Activated naive CD4-positive, alpha-beta T cell treated with anti-CD3 and anti-CD28 coated beads for 36 hours (primary cell): ENCODE measurements at places on chromosomes 7 and 10. TPM values are rescaled to one million over a fixed set of nuclear protein-coding genes. Genes with fewer than 3 reads are reported as not detected.

- DNase-seq: no peak
Measured at GRCh38 chr10:79415736-79416577, 29.5 kb downstream of the ZCCHC24 start.

DNA sequence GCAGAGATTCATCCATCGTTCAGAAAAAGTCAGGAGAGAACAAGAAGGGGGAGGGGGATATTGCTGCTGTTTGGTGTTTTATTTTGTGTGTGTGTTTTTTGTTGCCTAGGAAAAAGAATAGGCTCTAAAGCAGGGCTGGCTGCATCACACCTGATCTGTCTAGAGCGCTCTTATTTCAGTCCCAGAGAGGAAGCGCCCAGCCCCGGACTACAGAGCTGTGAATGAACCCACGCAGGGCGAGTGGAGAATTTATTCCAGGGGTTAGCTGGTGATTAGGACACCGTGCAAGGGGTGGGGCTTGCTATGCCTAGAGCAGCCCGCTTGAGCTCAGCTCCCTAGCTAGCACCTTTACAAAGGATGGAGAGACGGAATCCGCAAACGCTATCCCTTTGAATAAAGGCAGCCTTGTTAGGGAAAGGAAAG, 621 bp upstream of the FAM13C start:
- DNase-seq: no peak

DNA sequence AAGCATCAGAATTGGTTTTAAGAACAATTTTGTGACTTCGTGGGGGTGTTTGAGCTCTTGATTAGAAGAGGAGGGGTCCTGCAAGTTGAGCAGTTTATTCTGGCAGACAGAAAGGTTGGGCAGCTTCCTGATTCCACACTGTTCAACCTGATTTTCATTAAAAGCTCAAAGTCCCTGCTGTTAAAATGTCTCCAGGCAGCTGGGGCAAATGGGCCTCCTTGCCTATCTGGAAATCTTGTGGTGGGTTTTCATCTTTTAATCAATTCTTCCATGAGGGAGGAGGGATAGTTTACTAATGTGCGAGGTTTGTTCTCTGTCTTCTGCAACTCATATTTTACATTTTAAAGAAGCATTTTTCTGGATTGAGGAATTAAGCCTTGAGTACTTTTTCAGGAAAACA, 276.7 kb downstream of the NXPH1 start:
- DNase-seq: no peak

- no peak for DNase-seq
Measured at GRCh38 chr7:77269360-77270093, 69.9 kb upstream of the FGL2 start.

GRCh38 chr10:92913973-92914372, 65.7 kb downstream of the EXOC6 start:
- no peak for DNase-seq

DNA sequence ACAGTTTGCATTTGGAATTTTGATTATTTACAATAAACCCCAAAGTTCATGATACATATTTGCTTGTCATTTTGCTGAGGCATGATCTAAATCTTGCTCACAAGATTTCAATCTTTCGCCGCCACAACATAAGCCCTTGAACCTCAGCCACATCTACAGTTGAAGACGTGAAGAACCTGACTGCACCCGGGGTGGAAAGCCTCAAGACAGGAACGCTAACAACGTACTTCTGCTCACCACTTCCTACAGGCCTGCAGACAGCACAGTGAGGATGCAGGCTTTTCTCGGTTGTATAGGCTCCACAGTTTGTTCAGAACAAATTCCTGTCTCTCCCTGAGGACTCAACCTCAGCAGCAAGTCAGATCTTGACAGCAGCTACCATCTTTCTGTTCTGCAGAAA, 393.8 kb upstream of the PRKCQ start:
- peak; percentile 12 for DNase-seq

DNA sequence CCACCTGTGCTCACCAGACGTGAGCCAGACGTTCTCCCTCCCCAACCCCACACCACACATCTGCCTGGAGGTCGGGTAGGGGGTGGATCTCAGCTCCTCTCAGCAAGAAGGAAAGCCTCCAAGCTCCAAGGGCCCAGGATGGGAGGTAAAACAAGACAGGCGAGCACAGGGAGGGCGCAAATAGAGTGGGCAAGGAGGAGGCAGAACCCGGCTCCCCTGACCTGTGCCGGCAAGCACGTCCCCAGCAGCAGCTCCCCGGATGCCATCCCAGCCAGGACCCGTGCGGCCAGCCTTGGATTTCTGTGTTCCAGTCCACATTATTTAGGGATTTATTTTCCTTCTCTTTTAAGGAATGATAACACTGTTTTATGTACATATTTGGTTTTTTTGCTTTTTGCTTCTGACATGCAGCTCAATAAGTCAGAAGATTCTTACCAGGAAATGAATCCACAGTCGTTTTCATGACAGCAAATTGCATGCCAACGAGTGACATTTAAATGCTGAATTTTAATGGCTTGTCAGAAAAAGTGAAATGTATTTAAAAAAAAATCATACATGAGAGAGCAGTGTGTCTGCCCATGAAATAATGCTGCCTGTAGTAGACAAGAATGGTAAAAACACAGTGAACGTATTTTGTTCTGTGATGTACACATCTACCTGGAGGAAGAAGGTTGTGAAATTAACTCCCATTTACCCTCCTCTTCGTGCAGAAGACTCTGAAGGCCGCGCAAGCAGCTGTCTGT, 276.5 kb downstream of the PTPRN2 start:
- no peak for DNase-seq

- peak; percentile 6 for DNase-seq
Measured at GRCh38 chr7:11341285-11341944, 367.7 kb downstream of the PHF14 start.

DNA sequence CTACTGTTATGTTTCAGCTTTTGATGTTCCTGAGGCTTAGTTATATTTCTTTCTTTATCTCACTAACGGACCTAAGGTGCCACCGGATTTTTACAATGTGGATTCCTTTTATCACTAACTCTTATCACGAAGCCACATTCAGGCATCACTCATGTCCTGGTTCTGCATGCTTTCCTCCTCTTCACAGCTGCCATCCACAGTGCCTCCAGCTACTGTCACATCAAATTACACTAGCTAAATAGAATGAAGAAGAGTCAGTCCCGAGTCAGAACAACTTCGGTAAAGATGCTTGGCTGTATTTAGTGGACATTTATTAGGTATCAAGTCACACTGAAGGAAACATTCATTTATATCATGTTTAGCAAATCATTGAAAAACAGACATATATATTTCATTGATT, 153.2 kb downstream of the NEBL start:
- no peak for DNase-seq

DNA sequence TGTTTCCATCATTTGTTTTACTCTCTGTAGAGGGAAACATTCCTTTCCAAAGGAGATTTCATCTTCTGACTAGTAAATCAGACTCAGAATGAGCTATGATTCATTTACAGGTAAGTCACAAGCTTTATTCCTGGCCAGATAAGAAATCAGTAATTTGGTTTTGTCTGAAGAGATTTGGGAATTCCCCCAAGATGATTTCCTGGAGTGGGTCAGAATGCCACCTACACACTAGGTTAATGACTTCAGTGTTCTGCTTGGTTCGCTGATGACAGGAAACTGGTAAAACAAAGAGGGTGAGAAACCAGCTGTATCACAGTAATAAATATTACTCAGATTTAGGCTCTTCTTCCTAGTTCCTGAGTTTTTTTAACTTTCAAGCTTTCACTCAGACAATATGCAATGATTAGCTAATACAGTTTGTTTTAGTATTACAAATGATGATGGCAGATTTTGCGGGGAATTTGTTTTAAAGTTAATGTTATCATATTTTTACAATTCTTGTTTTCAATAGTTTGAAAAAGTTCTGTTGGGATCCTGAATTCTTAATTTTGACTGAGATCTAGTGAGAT, 8.3 kb upstream of the ASZ1 start:
- peak; percentile 8 for DNase-seq

DNA sequence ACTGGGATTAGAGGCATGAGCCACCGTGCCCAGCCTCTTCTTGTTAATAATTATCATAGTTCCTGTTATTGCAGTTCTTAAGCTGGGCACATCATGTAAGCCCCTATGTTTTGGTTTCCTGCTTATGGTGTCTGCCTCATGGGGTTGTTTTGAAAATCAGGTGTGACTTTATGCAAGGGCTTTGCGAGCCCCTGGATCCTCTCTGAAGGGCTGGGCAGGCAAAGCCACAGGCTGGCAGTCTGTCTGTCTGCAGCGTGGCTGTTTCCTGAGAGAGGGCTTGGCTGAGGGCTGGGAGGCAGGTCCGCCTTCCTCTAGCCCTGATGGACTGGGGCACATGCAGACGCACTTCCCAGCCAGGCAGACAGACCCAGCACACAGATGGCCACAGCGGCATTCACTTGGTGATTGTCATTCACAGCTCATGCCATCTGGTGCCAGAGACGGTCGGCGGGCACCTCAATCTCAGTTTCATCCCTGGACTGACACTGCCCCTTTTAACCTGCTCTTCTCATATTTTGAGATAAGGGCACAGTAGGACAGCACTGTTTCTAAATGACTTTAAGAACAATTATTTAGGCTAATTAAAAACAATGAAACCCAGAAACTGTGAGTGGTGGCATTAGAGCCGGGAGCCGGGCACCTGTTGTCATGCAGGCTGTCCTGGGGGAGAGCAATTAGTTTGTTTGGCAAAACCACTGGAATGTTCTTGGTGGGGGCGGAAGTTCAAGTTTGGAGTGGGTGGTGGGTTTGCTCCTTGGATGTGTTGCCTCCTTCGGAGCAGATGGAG, 35.5 kb downstream of the RBM20 start:
- no peak for DNase-seq

GRCh38 chr7:5216931-5217330, 26.9 kb downstream of the WIPI2 start:
- no peak for DNase-seq

- DNase-seq: no peak
Measured at GRCh38 chr7:90657481-90657880, 61.4 kb downstream of the CDK14 start.

- DNase-seq: no peak
Measured at GRCh38 chr10:72034040-72034499, 54.3 kb downstream of the SPOCK2 start.

SPDYE5 gene
- not detected for total RNA-seq

GTPBP10 gene
- 35.8 TPM for total RNA-seq

LRRC4 gene
- 1.3 TPM for total RNA-seq
